ENCODE measurements at places on chromosomes 12 and 14.
A peak's percentile ranks its signal among the peaks of the same experiment; 100 is the strongest.

GRCh38 chr14:100567009-100567876 is 20.0 kb downstream of the BEGAIN start:
- DNase-seq: no peak

- no peak for DNase-seq
Measured at GRCh38 chr14:36467332-36467731, 52.7 kb downstream of the NKX2-1 start.

- DNase-seq: no peak
Measured at GRCh38 chr12:111068290-111068689, 147.9 kb upstream of the MYL2 start.

GRCh38 chr12:6444031-6444430 is 724 bp upstream of the CD27 start:
- no peak for DNase-seq

GRCh38 chr12:106753526-106753925 is 21.0 kb upstream of the RIC8B start:
- peak; percentile 43 for DNase-seq

- no peak for DNase-seq
Measured at GRCh38 chr14:105043641-105044040, 21.6 kb downstream of the GPR132 start.

DNA sequence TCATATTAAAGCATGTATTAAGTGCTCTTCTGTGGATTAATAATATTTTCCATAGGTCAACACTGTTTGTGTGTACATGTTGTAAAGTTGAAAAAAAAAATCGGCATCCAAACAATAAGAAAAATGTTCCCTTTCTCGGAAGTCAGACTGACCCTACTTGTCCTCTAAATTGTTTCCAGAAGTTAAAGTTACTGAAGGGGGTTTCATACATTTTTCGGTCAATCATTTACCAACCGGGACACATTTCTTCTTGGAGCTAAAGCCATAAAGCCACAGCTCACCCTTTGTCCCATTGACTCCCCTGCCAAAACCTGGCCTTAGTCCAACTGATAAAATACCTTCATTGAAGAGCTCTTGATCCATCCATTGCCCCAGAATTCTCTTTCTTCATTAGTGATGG is 230.0 kb downstream of the ANO2 start:
- no peak for DNase-seq

DNA sequence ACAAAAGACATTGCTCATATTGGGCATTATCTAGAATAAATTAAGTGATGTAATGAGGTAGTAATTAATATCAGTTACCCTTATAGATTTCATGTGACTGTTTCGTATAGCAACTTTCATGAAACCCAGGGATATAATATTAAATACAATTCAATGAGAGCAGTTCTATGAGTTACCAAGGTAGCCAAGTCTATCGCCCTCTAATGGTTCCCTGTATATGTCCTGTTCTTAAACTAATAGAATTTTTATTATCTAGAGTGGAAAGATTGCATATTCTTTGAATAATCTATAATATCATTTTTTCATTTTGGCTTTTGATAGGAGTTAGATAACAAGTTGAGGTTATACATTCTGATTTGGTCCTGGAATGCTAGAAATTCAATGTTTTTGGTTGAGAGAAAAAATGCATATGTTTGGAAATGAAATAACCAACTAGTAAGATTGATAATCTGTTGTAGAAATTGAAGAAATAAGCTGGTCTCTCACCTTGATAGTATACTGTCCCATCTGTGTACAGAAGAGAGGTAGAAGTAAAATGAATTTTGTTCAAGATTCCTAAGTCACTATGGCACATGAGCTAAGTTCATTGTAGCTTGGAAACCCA is 59.7 kb downstream of the SCFD1 start:
- DNase-seq: no peak

- peak; percentile 61 for DNase-seq
Measured at GRCh38 chr14:32254952-32255679, 52.0 kb upstream of the RNU6-8 start.

GRCh38 chr12:102421802-102422583 is 58.4 kb downstream of the IGF1 start:
- DNase-seq: peak; percentile 49

All from activated CD4-positive, alpha-beta T cell treated with anti-CD3 and anti-CD28 coated beads, Interleukin-2, Interleukin-4, amounts not matched to agents 100 ng/mL and 50 ng/mL, durations not matched to agents 16 hours and 8 hours (primary cell).